ENCODE measurements at places on chromosomes 5 and 9.

DNA sequence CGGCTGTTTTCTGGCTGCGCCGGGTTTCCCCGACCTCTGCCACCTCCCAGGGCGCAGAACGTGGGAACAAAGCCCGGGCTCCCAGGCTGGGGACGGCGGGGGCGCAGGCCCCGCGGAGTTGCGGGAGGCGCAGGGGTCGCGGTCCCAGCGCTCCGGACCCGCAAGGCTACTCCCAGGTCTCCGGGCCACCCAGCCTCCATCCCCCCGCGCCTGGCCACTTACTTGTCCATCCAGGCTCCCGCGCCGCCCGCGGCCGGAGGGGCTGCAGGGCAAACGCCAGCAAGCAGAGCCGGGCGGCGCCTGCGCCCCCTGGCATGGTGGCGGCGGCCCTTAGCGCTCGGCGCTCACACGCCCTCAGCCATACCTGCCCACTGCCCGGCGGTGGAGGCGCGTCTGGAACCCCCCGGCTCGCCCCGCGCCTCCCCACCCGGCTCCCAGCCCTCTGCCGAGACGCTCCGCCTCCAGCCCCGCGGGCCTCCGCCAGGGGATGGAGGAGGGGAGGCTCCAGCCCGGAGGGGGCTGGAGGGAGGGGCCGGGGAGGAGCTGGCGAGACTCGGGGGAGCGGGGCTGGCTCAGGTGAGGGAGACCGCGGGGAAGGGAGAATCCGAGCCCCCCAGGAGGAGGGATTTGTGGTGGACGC is at the start of gene ADAM19:
TSS of gene ADAM19 (minus strand) at position 395 of the 640 bp plus-strand sequence. CDS start at position 316, 79 bp downstream.
- DNase-seq = peak; percentile 80

GRCh38 chr9:76637416-76637815 is 126.8 kb upstream of the PCA3 start:
- DNase-seq = no peak

GRCh38 chr9:5846501-5846921 is 13.6 kb upstream of the ERMP1 start:
- DNase-seq = no peak

DNA sequence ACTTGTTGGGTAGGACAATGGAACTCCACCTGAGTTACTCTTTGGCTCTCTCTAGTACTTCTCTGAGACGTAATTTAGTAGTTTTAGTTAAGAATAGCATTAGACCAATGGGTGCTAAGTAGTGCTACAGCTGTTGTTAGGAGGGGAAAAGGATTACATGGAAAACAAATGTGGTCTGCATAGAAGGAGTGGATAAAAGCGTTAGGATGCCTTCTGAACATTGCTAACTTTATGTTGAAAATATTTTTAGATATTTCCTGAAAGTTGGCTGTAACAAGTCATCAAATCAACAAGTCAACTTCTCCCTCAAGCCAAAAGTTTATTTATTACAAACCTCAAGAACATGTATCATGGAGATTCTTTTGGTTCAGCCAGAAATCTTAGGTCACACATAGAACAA is 409.5 kb upstream of the MEF2C start:
- no peak for DNase-seq

GRCh38 chr5:9335754-9336495 is 209.9 kb downstream of the SEMA5A start:
- no peak for DNase-seq

DNA sequence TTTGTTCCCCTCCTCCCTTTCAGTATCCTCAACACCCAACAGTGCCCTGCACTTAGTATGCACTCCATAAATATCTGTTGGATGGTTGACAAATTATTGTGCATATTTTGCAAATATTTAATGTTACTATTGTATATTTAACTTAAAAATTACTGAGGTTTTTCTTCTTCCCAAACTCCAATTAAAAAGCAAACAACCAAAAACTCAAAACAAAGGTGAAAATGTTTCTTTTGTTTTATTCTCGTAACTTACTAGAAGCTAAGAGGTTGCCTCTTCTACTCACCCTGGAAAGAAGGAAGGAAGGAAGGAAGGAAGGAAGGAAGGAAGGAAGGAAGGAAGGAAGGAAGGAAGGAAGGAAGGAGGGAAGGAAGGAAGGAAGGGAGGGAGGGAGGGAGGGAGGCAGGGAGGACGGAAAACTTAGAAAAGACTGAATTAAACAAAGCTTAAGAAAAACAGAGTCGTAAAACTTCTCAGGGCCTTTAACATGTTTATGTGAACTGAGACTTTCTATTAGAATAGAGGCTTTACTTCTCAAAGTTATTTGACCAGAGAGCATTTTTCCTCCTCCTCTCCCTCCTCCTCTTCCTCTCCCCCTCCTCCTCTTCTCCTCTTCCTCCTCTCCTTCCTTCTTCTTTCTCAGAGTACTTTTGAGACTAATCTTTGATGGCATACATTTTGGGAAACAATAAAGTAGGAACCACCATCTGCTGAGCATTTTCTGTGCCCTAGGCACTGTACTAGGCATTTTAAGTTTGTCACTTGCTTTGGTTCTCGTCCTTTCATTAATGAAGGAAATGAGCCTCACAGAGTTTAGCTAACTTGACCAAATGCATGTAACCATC is 396.6 kb upstream of the WWC1 start:
- no peak for DNase-seq

DNA sequence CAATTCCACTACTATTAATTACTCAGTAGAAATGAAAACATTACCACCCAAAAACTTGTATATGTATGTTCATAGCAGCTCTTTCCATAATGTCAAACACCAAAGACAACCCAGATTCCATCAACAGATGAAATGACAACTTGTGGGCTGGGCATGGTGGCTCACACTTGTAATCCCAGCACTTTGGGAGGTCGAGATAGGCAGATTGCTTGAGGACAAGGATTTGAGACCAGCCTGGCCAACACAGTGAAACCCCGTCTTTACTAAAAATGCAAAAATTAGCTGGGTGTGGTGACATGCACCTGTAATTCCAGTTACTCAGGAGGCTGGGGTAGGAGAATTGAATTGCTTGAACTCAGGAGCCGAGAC is 11.5 kb downstream of the UIMC1 start:
- DNase-seq = no peak

DNA sequence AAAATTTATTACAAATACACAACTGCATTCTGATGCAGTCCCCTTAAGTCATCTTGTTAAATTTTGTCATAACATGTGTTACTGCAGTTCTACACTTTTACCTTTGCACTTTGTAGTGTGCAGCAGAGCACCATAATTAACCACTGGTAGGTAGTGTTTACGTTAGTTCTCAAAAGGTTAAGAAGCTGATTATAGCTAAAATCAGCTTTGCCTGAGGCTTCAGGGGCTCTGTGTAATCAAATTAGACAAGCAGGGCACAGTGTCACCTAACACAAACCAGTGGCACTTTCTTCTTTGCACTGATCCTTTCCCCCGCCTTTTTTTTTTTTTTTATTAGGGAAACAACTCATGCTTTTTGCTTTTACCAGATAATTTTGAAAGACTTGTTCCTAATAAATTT is 26.1 kb downstream of the POU5F2 start:
- no peak for DNase-seq

DNA sequence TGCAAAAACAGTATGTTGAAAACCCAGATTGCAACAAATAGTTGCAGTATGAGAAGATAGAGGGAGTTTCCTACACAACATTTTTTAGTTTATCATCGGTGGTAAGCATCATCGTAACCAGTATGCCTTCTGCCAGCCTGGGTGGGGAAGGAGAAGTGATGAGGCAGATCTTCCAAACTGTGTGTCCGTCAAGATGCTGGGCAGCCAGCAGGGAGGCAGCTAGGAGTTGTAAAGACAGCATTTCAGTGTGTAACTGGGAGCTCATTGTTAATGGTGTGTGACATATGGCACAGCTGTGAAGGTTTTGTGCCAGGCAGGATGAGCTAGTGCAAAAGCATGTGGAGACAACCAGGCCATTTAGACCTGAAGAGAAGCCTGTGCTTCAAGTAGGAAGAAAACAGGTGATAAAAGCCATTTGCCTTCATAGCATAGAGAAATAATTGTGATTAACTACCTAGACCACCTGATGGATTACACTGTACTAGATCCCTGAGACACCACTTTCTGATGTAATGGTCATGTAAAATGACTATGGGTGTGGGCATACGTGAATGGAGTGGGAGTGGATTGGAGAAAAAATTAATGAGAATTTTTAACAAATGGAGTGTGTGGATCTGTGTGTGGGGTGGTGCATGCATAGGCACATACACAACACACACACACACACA is 347.0 kb upstream of the ADAMTSL1 start:
- no peak for DNase-seq

- DNase-seq = no peak
Observed at GRCh38 chr5:17910318-17910717, 276.1 kb downstream of the TAF11L14 start.

DNA sequence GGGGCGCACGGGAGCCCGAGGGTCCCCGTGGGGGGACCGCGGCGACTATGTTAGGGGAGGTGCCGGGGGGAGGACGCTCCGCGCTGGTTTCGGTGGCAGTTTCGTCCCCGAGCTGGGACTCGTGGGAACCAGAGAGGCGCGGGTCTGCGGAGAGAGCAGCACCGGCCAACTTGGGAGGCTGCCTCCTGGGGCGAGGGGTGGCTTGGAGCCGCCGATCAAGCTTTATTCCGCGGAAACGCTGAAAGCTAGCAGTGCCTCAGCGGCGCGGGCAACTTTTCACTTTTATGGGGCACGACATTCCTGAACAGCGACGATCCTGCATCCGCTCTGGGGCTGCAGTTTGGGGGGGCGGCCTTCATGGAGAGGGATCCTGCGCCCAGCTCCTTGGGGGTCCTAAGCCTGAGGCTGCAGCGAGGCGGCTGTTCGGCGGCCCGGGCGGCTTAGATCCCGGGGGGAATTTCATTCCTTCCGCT is 369 bp downstream of the OCLN start:
- DNase-seq = peak; percentile 63

- peak; percentile 13 for DNase-seq
Observed at GRCh38 chr9:108142504-108143201, 653.1 kb upstream of the KLF4 start.

DNA sequence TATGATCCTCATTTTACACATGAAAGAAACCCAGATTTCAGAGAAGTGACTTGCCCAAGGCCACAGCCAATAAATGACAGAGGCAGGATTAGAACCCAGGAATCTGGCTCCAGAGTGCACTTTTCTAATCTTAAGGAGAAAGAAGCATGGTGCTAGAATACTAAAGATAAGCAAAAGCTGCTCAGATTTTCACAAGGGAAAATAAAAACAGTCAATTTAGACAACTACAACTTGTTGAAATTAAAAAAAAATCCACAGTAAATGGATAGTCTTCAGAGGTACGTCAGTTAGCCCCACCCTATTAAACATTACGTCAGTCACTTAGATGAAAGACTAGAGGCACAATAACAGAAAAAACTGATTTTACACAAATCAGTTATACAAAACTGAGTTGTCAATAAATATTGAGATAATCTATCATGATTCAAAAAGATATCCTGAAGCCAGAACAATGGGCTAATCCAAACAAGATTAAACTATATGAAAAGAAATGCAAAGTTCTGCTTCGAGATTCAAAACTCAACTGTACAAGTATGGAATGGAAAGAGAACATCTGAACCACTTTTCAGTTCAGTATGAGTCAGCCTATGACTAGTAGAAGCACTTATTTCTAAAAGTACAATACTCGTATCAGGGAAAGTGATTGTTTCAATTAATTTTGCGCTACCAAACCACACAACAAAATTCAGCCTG is 9.3 kb downstream of the TMEM245 start:
- no peak for DNase-seq

- DNase-seq = no peak
Observed at GRCh38 chr5:134994560-134995156, 27.0 kb downstream of the CATSPER3 start.

GRCh38 chr5:152262667-152263066 is 142.4 kb downstream of the NMUR2 start:
- no peak for DNase-seq

DNA sequence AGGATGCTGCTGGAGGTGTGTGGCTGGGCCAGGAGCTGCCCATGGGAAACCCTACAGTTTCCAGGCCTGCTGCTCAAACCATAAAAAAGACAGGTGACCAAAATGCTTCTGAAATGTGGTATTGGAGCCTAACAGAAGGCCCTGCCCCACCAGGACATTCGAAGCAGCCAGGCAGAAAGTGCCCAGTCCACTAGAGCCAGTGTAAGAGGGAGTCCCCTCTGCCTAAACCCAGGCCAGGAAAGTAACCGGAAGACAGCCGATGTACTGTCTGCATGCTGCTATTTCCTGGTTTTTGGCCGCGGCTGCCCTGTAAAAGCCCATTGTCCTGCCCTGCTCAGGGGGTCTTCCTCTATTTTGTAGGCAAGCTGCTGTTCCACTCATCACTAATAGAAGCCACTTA is 150.7 kb upstream of the IRX2 start:
- DNase-seq = no peak

- no peak for DNase-seq
Observed at GRCh38 chr5:54743997-54744788, 226.6 kb downstream of the SNX18 start.

DNA sequence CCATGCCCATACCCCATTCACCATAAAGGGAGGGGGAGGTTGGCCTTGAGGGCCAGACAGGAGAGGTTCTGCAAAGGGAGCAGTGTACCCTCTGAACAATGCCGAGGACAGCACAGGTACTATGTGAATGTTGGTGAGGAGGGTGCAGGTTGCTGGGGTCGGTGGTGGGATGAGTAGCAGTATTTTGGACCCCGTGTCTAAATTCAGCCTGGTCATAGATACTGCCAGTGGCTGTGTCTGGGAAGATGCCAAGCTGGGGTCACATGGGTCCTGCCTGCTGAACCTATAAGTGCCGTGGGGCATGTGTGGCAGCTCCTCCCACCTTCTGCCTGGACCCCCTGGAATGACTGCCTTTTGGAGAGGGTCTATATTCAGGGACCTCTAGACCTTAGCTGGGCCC is 11.4 kb upstream of the SPINK4 start:
- DNase-seq = no peak

DNA sequence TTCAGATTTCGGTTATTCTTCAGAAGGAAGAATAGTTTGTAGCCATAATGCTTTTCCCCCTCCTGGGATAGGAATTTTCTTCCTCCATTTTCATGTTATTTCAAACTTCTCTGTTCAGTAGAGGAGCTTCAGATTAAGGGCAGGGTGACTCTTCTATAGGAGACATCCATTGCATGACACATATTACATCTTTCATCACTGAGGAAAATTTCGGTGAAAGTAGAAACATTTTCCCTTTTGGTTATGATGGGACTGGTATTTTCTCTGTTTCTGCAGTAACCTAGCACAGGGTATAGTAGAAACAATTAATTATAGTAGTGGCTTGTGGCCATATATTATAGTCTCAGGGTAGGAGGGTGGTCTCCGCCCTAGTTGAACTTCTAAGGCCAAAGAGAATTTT is 1.1 kb downstream of the IPO11 start:
- no peak for DNase-seq

GRCh38 chr5:81242906-81243436 is 9.8 kb downstream of the CKMT2 start:
- DNase-seq = no peak

DNA sequence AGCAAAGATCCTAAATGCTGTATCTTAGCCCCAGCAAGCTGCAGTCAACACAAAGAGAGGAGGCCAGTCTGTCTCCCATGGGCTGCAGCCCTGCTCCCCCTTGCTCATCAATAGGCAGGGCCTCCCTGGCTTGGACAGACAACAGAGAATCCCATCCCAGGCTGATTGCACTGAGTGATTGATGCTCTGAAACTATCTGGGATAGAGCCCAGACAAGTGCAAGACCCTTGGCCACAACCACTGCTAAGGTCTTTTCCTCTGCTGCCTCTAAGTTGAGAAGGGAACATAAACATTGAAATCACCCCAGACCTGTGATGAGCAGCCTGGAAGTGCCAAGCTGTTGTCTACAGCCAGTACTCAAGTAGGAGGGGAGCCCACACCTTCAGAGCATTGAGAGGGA is 661.0 kb upstream of the CDH18 start:
- DNase-seq = no peak
